Stimulated activated naive CD4-positive, alpha-beta T cell treated with Interleukin-2 at 50 U/mL for 16 hours (primary cell): ENCODE measurements at places on chromosomes 1 and 21.

- no peak for DNase-seq
Observed at GRCh38 chr1:182374101-182374834, 17.3 kb downstream of the GLUL start.

GRCh38 chr1:48576565-48576964 is 104.6 kb upstream of the SPATA6 start:
- DNase-seq = no peak

- DNase-seq = no peak
Observed at GRCh38 chr1:4150262-4150661, 250.2 kb upstream of the C1orf174 start.

DNA sequence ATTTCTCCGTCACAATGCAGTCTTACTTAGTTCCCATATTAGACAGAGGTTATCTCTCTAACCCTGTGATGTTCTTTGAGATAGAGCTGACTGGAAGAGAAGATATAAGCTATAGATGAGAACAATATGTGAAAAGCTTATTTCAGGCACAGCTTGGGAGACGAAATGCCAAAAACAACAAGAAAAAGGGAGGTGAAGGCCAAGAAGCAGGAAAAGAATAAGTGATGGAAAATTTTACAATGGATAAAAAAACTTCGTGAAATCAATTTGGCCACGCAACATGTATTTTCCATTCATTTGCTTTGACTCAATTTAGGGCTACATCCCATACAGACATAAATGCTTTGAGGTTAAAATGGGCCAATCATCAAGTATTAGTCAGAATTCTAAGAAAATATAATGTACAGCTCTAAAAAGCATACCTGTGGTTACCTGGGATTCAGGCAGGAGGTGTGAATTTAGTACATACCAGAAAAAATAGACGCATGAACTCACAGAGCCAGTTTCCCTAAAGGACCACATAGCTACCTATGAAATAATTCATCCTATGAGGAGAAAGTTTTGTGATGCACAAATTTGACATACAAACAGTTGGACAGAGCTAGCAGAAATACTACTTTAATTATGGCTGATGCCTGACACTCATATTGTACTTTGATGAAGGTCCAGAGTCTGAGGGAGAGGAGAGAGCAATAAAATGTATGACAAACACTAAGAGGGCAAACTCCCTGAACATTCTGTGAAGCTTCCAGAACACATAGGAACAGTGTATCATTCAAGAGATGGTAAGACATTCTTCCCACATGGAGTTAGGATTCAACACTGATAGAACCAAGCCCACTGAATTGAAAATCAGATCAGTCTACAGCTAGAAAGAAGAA is 12.1 kb downstream of the RGS1 start:
- DNase-seq = no peak

DNA sequence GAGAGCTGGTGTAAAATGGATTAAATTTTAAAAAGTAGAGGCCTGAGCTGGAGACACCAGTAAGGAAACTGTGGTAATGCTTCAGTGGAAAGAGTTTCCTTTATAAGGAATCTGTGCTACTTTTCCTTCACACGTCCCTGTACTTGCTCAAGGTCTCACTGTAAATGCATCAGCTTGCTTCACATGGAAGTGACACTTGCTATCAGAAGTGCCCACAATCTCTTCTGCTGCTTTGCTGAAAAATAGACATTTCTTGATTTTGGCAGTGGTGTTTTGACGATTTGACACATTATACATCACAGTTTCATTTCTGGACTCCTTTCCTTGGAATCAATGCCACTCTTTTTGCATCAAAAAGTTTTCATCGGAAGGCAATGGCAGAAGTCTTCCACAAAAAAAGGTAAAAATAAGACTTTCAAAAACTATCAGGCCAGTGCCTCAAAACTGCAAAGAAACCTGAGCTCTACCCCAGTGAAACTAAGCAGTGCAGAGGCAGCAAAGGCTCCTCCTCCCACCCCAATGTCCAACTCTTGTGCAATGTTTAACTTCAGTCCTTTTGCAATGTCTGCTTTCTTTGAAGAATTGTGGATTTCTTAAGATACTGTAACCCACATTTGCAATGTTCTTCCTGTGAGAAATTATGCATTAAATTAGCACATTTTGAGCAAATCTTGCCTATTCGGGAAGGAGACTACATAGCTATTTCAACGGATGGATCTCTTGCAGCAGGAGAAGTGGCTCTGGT is 18.4 kb upstream of the TSPAN2 start:
- no peak for DNase-seq

- DNase-seq = no peak
Observed at GRCh38 chr1:118244194-118244593, 59.2 kb upstream of the SPAG17 start.

- no peak for DNase-seq
Observed at GRCh38 chr21:32173121-32173724, 105.6 kb downstream of the MIS18A start.

DNA sequence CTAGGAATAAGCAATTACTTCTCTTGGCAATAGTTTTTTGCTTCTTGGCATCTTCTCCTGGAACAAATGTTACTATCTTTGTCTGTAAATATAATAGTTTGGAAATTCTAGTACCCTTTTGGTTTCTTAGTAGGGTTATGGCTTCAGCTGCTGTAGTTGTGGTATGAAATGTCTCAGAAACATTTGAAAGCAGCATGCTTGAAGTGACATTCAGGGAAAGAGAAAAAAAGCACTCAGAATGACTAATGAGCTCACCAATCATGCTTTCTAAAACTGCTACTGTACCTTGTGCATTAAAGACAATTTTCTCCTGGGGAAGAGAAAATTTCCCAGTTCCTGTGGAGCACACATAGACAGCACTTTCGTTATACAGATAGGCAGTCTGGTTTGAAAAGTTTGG is 21.0 kb downstream of the NUP133 start:
- DNase-seq = no peak

DNA sequence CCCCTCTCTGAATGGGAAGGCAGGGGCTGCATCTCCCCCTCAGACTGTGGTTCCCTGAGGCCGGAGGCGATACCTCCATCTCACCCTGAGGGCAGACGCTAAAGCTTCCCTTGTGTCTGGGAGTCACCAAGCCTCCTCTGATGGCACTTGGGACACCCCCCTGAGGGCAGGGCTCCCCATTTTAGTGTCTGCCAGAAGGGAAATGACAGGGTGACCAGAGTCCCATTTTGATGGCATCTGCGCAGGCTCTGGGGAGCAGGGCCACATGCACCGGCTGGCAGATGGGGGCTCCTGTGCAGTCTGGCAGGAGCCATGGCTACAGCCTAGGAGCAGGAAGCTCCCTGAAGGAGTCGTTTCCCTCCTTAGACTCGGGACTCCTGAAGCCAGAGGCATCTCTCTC is 1.7 kb downstream of the S100A2 start:
- no peak for DNase-seq

GRCh38 chr1:236027104-236027503 is 37.8 kb downstream of the NID1 start:
- DNase-seq = no peak

- DNase-seq = peak; percentile 6
Observed at GRCh38 chr1:202805886-202806844, 2.1 kb downstream of the KDM5B start.

DNA sequence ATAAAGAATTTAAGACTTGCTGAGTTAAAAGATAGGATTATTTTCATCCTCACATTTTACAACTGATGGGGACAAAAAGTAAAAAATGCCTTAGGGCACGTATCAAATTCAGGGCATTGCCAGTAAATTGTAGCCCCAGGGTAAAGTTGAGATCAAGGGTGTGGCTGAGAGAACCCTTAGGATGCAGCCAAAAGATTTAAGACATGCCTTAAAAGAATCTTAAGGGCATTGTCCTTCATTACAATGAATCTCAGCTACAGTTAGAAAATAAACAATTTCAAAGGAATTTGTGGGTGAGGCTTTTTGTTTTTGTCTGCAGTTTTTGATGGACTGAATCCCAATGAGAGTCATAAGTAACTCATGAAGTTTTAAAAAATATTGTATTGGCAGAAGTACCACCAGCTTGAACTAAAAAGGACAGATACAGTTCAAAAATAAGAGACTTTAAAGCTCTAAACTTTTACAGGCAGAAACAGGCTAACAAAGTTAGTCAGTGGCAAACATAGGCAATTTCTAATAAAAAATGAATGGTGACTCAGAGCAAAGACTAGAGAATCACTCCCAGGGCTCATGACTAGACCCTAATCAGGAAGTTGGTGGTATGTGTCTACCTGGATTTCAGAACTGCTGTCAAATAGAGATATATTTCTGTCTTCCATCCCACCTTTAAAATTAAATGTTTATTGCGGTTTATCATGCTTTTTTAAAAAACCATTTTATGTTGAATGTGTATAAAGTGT is 165.1 kb upstream of the SNX7 start:
- no peak for DNase-seq

DNA sequence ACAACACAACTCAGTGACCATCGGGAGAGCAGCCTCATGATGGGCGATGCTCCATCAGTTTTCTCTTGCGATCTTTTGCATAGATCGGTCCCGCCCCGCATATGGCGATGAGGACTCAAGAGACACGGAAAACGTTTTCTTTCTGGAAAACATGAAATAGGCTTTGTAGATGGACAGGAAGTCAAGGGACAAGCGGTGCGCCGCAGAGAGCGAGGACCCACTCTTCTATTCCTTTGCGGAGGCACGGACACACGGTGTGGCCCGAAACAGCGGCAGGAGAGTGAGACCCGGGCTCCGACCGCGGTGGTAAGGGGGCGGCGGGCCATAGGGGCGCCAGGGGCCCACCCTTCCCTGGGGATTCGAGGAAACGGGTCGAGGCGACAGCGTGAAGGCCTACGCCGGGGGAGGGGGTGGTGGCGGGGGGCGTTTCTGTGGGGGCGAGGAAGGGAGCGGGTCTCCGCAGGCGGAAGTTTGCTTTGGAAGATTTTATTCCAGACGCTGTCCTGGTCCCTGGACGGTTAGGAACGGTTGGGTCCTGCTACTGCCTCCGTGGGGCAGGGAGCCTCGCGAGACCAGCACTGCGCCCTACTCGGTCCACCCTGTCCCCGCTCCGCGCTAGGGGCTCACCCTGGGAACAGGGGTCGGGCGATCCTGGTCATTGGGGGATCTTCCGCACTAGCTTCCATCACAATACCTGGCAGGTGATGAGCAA is 796 bp upstream of the TDRKH start:
- no peak for DNase-seq

GRCh38 chr1:156376958-156377919 is 8.2 kb downstream of the RHBG start:
- no peak for DNase-seq

GRCh38 chr1:98371764-98372163 is 289.8 kb upstream of the SNX7 start:
- DNase-seq = no peak

DNA sequence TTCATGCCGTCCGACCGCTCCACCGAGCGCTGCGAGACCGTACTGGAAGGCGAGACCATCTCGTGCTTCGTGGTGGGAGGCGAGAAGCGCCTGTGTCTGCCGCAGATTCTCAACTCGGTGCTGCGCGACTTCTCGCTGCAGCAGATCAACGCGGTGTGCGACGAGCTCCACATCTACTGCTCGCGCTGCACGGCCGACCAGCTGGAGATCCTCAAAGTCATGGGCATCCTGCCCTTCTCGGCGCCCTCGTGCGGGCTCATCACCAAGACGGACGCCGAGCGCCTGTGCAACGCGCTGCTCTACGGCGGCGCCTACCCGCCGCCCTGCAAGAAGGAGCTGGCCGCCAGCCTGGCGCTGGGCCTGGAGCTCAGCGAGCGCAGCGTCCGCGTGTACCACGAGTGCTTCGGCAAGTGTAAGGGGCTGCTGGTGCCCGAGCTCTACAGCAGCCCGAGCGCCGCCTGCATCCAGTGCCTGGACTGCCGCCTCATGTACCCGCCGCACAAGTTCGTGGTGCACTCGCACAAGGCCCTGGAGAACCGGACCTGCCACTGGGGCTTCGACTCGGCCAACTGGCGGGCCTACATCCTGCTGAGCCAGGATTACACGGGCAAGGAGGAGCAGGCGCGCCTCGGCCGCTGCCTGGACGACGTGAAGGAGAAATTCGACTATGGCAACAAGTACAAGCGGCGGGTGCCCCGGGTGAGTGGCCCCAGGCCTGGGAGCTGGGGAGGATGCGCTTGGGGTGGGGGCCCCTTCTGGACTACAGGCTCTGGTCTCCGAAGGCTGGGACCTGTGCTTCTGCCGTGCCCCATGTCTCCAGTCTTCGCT is 1.1 kb downstream of the SKI start:
- DNase-seq = peak; percentile 37

GRCh38 chr21:41973427-41973831 is 19.6 kb upstream of the C2CD2 start:
- no peak for DNase-seq

DNA sequence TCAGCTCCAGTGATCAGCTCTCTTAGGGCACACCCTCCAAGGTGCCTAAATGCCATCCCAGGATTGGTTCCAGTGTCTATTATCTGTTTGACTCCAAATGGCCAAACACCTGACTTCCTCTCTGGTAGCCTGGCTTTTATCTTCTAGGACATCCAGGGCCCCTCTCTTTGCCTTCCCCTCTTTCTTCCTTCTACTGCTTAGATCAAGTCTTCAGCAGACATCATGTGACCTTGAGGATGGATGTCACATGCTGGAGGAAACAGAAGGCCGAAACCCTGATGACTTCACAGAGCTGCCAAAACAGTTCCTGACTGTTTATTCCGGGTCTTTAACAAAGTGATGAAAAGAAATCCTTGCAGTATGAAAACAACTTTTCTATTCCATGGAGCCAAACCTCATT is 24.4 kb upstream of the WDR26 start:
- no peak for DNase-seq
